ENCODE measurements at places on chromosomes 6 and 20.

DNA sequence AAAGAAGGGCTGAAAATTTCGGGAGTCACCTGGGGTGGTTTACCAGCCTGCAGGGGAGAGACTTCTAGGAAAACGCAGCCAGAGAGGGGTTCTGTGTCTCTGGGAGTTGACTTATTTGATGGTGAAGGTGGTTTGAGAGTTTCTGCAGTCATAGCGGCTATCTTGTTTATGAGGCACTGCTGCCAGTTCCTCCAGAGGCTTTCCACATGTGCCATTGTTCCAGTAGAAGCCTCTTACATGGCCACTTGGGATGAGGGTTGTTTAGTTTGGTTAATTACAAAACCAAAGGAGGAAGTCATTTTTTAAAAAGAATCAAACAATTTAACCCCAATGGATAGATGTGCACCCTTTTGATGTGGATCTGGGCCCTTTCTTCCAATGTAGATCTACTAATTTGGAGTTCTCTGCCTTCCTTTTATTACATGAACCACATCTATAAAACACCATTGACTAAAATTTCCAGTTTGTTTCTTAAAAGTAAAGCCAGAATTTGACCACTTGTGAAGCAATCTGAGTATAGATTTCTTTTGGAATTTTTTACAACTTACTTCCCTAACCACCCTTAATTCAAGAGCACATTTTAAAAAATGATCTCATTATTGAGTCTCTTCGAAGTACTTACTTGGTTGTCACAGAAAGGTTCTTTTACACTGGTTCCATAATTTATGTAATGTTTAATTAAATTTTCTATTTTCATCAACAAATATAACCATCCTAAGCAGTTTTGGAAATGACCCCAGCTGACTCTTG is 97.6 kb downstream of the TCP11 start:
- DNase-seq: no peak

- no peak for DNase-seq
Measured at GRCh38 chr6:127030836-127031235, 87.6 kb upstream of the RSPO3 start.

GRCh38 chr20:2691663-2692035 is 931 bp upstream of the EBF4 start:
- DNase-seq: no peak

DNA sequence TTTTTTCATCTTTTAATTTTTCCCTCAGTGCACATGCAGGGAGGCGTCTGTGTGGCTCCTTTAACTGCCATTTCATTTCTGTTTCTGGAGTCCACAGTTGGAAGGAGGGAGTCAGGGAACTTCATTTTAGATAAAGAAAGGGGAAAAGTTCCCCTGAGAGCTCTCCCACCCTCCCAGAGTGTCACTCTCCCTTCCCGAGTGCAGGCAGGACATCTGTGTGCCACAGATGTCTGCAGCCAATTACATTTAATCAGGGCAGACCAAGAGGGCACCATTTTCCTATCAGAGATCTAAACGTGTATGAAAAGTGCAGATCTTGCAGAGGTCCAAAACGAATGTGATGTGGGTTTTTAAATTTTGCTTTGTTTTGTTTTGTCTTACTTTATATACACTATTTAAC is 96.6 kb downstream of the PXDC1 start:
- DNase-seq: no peak

DNA sequence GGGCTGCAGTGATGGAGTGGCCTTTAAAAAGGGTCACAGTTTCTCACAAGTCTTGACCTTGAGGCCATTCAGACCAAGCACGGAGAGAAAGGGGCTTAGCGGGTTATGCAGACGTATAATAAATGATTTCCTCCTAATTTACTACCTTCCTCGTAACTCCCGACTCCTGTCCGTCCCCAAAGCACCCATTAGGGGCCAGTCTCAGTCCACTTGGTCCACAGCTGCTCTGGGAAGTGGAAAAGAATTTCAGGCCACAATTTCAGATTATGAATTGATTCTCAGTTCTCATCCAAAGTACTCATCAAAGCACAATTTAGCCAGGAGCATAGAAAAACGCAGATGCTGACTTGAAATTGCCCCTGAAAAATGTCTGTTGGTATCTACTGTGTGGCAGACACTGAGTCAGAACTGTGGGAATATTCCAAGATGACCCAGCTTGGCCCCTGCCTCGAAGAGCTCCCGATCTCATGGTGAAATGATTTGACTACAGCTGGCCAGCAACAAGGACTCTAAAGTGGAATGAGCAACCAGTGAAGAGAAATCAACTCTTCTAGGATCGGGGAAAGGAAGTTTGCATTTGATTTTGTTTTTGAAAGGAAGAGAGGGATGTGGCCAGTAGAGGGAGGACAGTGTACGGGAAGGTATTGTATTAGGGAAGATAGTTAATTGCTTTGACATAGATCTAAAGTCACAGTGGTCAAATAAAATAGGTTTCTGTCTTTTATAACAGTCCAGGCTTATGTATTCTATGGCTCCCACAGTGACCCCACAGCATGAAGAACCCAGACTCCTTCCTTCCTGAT is 15.2 kb upstream of the STK35 start:
- DNase-seq: no peak

DNA sequence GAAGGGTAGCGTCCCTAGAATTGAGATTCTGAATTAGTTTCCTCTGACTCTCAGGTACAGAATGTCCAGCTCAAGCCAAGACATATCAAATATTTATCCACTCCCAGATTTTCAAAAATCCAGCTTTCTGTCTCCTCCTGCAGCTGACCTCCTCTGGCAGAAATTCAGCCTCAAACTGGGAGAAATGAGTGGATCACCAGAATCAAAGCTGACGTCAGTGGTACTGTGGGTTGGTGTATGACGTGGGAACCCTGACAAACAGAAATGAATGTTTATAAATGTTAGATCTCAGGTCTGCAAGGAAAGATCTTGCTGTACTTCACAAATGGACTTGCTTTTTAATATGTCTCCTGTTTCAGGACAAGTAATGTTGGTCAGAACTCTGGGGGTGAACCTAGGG is 595.0 kb downstream of the PTPRT start:
- DNase-seq: no peak

GRCh38 chr6:41576667-41577066 is 30.5 kb downstream of the FOXP4 start:
- DNase-seq: no peak

DNA sequence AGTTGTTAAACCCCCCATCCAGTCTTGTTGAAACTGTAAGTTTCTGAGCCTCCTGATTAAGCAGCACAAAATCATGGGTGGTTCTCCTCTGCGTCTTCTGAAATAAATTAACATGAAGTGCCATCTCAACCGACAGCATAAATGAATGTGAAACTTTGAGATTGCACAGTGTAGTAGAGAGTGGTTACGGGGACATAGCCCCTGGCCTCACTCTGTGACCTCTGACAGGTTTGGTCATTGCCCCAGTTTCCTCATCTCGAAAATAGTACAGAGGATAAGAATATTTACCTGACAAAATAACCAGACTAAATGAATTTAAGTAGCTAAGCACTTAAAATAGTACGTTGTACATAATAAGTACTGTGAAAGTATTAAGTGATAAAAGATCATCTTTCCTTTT is 19.1 kb downstream of the NKX2-4 start:
- DNase-seq: no peak

GRCh38 chr6:91786474-91787184 is 1199.8 kb upstream of the MAP3K7 start:
- no peak for DNase-seq

- no peak for DNase-seq
Measured at GRCh38 chr20:60053125-60053817, 95.0 kb downstream of the CDH26 start.

DNA sequence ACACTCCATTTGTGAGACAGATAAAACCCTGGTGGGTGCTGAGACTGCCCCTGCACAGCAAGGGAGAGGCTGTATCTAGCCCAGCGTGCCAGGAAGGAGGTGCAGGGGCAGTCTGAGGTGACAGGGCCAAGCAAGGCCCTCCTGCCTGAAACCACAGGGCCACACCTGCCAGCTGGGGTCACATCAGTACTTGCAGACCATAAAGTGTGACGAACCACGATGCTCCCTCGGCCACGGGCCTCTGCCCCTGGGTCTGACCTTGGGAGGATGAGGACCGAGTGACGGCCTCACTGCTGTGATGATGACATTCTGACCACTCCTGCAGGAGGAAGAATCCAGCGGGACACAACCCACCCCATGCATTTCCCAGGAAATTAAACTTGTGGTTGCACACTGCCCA is 75.1 kb downstream of the NINL start:
- DNase-seq: no peak

DNA sequence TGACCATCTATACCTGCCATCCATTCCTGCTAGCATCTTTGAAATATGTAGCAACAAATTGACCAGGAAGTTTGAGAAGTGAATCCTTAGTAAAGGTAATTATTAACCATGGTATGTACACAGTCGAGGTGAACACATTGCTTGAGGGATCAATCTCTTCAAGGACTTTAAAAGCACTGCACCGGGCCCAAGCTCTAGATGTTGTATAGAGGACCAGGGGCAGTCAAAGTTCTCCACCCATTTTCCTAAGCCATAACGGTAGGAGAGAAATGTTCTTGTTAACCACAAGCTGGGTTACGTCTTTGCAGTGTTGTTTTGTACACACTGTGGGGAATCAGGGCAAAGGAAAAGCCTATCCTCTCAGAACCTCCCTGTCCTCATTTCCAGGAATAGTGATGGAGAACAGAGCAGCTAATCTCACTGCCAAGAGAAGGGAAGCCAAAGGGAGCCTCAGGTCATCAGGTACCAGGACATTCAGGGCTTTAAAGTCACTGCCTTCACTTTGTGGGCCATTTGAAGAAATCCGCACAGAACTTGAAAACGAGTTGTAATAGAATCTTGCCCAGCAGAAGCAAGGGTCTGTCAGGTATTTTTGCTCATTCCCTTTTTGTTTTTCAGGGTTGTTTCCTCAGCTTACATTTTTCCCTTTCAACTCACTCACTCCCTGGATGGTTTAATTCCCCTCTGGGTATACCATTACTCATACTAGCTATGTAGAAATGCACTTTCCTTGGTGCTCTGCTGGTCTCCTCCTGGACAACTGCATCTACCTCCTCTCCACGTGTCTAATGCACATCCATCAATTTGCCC is 5.3 kb upstream of the PM20D2 start:
- no peak for DNase-seq

DNA sequence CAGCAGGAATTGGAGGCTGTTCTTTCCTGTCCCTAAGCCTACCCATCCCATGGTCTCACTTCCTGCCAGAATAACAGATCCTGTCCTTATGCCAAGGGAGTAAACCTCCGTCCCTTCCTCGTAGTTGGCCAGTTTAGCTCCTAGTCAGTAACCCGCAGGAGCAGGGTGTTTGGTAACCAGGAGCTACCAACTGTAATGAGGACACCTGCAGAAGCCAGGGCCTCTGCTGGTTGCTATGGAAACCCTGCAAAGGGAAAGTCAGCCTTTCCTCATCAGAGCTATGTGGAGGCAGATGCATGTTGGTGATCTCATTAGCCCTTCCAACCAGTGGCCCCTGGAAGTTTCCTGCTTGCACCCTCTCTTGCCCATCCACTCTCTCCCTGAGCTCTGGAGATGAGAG is 368.2 kb upstream of the SULF2 start:
- DNase-seq: no peak

- no peak for DNase-seq
Measured at GRCh38 chr6:35089935-35090505, 51.1 kb downstream of the TCP11 start.

DNA sequence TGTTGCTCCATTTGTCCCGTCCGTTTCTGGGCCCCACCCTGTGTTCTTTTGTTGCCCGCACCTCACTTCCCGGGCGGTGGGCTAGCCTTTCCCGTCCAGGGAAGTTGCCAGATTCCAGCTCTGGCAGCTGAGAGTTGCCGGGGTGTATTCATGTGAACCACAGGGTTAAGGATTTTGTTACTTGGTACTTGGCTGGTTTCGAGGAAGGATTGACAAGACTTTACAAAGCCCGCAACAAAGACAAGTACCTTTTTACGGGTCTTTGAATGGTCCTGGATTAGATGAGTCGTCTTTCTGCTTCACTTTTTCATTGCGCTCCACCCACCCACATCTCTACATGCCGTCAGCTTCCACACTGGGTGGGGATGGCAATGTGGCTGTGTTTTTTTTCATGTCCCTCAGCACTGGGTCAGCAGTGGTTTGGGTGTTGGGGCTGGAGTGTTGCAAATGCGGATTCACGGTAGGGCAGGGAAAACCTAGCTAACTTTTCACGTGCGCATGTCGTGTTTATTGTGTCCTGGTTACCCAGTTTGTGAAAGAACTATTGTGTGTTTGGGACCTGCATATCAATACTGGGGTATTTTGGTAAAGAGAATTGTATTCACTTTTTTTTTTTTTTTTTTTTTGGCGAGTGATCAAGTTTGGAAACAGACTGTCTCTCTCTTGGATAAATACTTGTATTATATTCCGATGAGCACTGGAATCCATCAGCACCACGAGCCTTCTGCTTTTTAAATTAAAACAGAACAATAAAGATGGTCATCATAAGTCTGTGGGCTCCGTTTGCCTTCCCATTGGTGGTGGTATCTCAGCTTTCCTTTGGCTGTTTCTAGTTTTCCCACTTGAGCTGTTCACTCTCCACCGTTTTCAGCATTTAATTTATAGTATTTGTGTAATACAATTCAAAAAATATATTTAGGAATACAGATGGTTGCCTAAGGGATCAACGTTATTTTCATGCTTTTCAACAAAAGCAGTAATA is 1.2 kb downstream of the DUSP22 start:
- no peak for DNase-seq

- DNase-seq: no peak
Measured at GRCh38 chr6:164085091-164086075, 670.9 kb downstream of the QKI start.
